ENCODE measurements at places on chromosomes 5 and 9. TPM values are rescaled to one million over a fixed set of nuclear protein-coding genes. Genes with fewer than 3 reads are reported as not detected.

DNA sequence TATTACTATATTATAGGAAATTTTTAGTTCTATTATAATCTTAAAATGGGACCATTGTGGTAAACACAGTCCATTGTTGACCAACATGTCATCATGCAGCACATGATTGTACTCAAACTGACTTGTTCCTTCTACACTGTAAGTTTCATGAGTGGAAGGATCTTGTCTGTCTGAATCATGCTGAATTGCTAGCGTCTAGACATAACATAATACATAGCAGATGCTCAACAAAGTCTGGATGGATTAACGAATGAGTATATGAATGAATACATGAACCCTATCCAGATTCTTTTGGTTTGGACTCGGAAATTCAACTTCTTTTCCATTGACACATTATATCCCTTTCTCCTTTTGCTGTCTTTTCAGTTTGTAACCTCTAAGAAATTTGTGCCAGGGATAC is 429.2 kb upstream of the SGCD start:
- DNase-seq = no peak

- DNase-seq = no peak
These were observed 30.0 kb upstream of the ZNF366 start for GRCh38 chr5:72537166-72537565.

GRCh38 chr5:112434641-112435040 is 15.6 kb upstream of the EPB41L4A start:
- no peak for DNase-seq

Gene ST6GALNAC6
- 95.9 TPM for total RNA-seq

DNA sequence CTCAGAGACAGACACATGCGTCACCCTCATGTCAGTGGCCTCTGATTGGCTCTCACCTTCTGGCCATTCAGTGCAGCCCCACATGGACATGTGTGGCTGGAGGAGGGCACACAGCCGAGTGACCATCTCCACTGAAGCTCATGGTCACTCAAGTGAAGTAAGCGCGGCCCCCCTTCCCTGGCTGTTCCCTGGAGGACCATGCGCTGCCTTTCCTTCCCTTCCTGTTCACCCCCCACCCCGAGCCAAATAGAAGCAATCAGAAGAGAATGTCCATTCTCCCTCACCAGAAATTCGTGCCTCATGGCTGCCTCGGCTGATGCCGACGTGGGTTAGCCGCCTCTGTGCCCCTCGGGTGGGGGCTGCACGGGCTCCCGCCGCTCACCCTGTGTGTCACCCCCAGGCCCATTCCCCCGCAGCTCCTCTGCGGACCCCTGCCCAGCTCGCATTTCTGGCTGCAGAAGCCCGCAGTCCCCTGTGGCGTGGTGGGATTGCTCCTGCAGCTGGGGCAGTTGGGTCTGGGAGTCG is 12.5 kb upstream of the COL5A1 start:
- no peak for DNase-seq

Gene SH3GL2
- 3.7 TPM for total RNA-seq

Gene ARHGEF28
- total RNA-seq = 22.0 TPM

GRCh38 chr5:1347571-1347970 is 2.7 kb upstream of the CLPTM1L start:
- DNase-seq = no peak

GRCh38 chr9:87167582-87167981 is 220.3 kb upstream of the GAS1 start:
- no peak for DNase-seq

- no peak for DNase-seq
These were observed 583.5 kb downstream of the ZNF608 start for GRCh38 chr5:124162767-124163532.

- DNase-seq = no peak
These were observed 88.6 kb downstream of the GDNF start for GRCh38 chr5:37751227-37751626.

GRCh38 chr9:134776080-134776796 is 104.4 kb upstream of the FCN2 start:
- no peak for DNase-seq

DNA sequence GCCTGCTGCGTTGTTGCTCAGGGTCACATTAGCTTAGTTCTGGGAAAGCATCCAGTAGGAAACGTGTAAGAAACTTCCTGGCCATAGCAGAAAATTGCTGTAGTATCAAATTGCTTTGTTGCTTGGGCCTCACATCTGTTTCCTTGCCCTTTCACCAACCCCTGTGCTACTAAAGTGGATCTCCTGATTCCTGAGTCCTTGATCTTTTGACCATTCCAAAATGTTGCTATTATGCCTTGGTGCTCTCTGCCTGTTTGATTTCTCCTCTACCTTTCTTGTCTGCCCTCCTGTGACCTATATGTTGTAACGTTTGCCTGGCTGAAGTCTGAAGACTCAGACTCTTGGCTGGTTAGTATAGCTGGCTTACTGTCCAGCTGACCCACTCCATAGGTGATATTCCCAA is 350.5 kb downstream of the ADGRV1 start:
- no peak for DNase-seq

DNA sequence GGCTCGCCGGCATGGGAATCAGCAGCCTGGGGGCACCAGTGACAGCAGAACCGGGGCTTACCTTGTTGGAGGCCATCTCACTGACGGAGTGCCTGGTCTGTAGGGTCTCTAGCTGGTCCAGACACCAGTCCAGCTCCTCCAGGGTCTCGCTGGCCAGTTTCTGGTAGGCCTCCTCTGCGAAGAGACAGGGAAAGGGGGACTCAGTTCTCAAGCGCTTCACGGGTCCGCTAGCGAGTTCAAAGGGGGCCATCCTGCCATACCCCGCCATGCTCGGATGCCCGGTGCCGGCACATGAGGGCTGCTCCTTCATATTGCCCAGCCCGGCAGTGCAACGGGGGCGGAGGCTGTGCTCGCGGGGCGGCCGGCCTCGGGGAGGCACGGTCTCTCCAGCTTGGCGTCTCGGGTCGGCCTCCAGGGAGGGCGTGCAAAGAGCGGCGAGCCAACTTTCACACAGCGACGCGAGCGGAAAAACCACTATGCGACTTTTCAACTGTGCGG is 456.0 kb downstream of the RAB3C start:
- DNase-seq = no peak

Gene PCDHGA9
- 5.8 TPM for total RNA-seq

- peak; percentile 98 for DNase-seq
These were observed at the start of gene MRPL36 for GRCh38 chr5:1799602-1800471. TSS of gene MRPL36 (minus strand) at chr5:1799837. CDS start at chr5:1798935, 902 bp downstream.

DNA sequence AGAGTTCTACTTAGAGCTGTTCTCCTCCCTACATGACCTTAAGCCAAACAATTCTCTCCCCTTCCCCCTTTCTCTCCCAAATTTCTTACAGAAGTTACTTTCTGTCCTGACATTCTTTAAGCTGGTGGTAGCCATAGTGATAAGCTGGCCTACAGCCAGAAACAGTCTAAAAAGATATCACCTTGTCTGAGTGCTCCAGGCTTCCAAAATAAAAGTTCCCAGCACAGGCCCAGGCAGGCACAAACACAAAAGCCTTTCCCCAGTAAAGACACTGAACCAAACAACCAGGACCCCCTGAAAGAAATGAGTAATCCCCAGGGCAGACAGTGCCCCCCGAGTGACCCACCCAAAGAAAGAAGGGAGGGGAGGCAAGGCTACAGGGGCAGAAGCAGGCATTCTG is 19.2 kb downstream of the SIL1 start:
- DNase-seq = no peak

DNA sequence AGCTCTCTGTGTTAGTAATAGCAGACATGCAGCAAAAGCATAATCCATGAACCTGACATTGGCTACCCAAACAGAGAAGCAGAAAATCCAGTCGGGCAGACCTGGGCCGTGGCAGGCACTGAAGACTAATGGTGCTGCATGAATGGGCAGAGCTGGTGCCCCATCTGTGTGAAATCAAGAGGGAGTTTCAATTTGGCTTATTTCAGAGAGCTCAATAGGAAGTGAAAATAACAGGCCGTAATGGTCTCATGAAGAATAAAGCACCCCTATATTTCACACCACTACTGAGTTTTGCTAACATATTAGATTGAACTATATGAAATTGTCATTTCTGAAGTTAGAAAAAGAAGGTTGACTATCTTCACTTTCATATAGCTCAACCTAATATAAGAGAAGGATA is 149.7 kb downstream of the ENC1 start:
- no peak for DNase-seq

GRCh38 chr5:180590543-180591310 is 572 bp downstream of the SCGB3A1 start:
- DNase-seq = no peak

GRCh38 chr5:39469777-39470415 is 45.1 kb upstream of the DAB2 start:
- no peak for DNase-seq

GRCh38 chr5:100249211-100249883 is 285.8 kb upstream of the FAM174A start:
- no peak for DNase-seq

Gene SEMA6A
- total RNA-seq = 11.6 TPM

- no peak for DNase-seq
These were observed 204.5 kb downstream of the DENND1A start for GRCh38 chr9:123725389-123725788.

DNA sequence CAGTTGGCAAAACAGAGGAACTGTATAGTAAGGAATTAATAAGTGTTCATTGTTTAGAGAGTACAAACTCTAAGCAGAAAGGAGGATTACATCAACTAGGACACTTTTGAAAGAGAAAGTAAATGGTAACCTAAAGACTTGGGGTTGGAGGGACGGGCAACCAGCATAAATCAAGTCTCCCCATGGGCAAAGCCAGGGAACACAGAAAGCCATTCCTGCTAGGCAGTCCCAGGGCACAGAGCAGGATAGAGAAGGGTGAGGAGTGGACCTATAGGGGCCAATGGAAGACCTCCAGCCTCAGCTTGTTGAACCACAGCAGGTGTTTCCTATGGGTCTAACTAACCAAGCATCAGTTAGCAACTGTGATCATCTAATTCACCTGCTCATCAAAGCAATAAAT is 9.2 kb upstream of the ERAP1 start:
- DNase-seq = no peak

Gene IFNA21
- total RNA-seq = not detected

GRCh38 chr9:4980086-4980727 is 4.9 kb upstream of the JAK2 start:
- DNase-seq = no peak

GRCh38 chr5:172592881-172593280 is 48.2 kb upstream of the NEURL1B start:
- no peak for DNase-seq

DNA sequence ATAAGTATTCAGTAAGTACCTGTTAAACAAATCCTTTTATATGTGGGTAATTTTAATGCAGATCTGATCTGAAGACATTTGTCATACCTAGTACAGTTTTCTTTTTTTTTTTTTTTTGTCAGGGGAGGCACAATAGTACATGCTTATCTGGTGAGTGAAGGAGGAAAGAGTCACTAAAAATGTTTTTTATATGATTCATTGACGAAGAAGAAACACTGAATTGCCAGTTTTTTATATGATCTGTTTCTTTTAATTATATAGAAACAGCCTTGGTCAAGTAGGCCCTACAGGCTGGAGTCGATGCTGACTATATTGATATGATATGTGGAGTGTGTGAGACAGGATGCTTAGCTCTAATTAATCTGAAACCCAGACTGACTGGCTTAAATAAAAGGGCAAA is 315.2 kb downstream of the PSAT1 start:
- DNase-seq = no peak

DNA sequence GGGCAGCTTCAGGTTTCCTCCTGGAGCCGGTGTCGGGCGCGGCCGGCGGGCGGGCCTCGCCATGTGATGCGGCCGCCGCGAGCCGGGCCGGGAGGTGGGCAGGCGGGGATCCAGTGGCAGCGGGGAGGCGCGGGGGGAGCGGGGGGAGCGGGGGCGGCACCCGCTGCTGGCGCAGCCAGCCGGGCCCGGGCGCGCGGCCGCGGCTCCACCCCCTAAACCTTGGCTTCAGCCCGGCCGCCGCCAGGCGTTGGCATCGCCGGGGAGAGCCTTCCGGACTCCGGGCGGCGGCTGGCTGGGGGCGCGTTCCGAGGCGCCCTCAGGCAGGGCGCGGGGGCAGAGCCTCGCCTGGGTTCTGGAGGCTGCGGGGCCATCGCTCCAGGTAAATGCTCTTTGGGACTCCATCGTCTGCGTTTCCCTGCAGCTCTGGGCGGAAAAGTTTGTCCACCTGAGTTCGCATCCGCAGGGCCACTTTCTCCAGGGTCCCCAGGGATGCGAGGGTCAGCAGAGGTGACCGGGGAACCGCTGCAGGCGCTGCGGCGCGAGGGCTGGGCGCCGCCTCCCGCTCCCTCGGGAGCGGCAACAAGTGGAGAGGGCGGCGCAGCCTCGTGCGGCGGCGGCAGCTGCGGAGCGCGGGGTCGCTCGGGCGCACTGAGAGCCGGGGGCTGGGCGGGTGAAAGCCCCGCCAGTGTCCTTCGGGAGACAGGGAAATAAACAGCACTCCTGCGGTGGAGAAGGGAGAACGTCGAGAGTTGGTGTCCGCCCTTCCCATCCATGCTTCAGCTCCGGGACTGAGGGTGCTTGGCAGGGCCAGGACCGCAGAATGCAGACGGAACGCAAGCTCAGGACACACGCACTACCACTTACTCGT is at the start of gene ARHGEF28:
Gene ARHGEF28 (plus strand): TSS at position 253 of the 868 bp plus-strand sequence. CDS start 58,656 bp downstream, outside the sequence.
- DNase-seq = no peak

Gene C8G
- not detected for total RNA-seq

Gene FBN2
- total RNA-seq = 14.9 TPM

- DNase-seq = no peak
These were observed 117.7 kb upstream of the MSX2 start for GRCh38 chr5:174606646-174607045.

DNA sequence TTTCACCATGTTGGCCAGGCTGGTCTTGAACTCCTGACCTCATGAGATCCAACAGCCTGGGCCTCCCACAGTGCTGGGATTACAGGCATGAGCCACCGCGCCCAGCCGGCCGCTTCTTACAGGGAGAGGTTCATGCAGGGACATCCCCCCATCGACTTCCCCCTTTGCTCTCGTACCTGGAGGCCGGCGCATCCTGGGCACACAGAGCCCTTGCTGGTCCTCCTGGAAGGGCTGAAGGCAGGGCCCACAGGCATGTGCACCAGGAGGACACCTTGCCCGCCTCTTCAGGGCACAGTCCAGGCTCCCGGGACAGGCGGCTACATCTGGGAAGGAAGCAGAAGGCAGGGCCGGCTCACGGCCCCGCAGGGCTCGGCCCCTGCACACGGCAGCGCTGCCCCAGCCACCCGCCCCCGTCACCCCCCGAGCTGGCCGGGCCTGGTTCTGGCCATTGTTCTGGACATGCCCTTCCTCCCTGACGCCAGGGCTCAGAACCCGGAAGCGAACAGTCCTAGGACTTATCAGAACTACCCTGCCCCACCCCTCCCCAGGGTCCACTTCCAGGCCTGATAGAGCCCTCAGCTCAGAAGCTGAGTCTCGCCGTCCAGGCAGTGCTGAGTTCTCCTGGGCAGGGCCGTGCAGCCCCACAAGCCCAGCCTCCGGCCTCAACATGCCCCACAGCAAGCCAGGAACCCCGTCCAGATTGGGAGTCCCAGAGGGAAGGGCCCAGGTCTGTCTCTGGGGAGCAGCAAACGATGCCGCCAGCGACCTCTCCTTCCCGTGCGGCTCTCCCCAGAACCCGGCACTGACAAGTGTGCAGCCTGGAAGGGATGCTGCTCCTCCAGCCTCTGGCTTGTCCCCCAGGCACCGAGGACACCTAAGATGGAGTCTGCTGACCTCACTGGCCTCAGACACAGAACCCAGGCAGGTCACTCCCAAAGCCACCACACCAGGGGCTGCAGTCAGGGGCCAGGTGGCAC is 2.9 kb downstream of the NPDC1 start:
- no peak for DNase-seq

GRCh38 chr5:168916266-168916665 is 337.1 kb upstream of the PANK3 start:
- DNase-seq = peak; percentile 94

Gene EQTN
- total RNA-seq = not detected

- DNase-seq = no peak
These were observed 48.6 kb upstream of the SHB start for GRCh38 chr9:38117651-38118050.

GRCh38 chr5:6321078-6321477 is 57.3 kb downstream of the MED10 start:
- DNase-seq = no peak

Gene PHF2
- 35.7 TPM for total RNA-seq

Gene SHC3
- total RNA-seq = 4.0 TPM
